ENCODE measurements at places on chromosomes 7 and 10.

- DNase-seq: no peak
Observed at GRCh38 chr10:8946451-8946850, 892.0 kb downstream of the GATA3 start.

DNA sequence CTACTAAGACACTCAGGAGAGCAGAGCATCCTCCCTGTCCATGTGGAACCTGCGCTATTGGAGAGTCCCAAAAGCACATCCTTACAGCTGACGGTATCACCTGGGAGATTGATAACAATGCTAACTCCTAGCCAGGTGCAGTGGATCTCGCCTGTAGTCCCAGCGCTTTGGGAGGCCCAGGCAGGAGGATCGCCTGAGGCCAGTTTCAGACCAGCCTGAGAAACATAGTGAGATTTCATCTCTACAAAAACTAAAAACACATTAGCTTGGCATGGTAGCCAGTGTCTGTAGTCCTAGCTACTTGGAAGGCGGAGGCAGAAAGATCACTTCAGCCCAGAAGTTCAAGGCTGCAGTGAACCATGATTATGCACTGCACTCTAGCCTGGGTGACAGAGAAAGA is 174.9 kb downstream of the ARHGAP12 start:
- DNase-seq: no peak

- no peak for DNase-seq
Observed at GRCh38 chr7:5478568-5479430, 55.2 kb upstream of the TNRC18 start.

DNA sequence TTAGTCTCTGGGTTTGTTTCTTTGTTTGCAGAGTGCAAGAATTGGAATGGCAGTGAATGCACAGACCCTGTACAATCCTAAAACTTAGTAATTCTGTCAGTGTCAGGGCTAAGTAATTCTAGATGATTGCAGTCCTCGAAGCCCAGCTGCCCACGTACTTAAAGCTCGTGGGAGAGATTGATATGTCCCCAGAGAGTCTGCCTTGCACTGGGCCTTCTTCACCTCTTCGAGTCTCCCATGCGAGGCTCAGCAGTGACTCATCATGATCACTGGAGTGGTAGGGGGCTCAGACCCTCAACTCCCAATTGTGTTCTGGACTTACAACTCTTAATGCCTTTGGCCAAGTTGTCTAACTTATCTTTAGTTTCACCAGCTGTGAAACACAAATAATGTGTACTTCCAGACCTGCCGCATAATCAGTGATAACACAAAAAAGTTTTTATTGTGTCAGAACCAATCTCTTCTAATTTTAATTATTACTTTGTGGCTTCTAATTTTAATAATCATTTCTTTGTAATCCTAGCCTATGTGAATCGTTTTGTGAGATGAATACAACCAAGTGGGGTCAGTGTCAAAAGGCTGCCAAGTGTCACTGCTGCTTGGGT is 345.6 kb upstream of the LRGUK start:
- DNase-seq: no peak

- DNase-seq: no peak
Observed at GRCh38 chr10:23980094-23980493, 228.8 kb upstream of the KIAA1217 start.

- DNase-seq: no peak
Observed at GRCh38 chr7:26165950-26166683, 14.1 kb downstream of the NFE2L3 start.

DNA sequence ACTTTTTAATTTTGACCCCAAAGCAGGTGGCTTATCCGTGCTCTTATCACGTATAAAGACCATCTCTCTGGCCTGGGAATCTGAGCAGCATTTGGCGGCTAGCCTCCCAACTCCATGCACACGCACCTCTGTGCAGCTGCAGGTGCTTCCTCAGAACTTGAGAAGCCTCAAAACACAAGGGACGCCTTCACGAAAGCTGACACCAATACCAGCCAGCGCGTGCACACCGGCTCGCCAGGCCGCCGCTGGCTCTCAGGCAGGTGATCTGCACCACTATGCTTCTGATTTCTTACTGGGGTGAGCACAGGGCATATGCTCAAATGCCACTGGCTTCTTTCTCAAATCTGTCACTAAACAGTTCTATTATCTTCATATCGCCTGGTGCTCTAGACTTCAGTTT is 145.0 kb downstream of the PARD3 start:
- DNase-seq: no peak

- DNase-seq: no peak
Observed at GRCh38 chr10:718143-718700, 28.8 kb upstream of the DIP2C start.

DNA sequence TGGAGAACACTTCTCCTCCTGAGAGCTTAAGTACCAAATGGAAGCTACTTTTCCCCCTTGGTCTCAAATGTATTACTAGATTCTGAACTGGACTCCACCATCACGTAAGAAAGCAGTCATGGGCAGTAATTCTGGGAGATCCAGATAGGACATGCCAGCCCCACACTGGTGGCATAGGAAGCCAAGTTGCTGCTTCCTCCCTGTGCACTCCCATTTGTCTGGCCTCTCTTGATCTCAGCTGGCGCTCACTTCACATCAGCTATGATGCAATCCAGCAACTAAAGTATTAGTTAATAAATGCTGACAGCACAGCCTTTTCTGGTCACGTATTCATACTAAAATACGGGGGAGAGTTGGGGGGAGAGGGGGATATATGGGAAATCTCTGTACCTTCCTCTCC is 3.4 kb upstream of the IL6 start:
- DNase-seq: no peak

DNA sequence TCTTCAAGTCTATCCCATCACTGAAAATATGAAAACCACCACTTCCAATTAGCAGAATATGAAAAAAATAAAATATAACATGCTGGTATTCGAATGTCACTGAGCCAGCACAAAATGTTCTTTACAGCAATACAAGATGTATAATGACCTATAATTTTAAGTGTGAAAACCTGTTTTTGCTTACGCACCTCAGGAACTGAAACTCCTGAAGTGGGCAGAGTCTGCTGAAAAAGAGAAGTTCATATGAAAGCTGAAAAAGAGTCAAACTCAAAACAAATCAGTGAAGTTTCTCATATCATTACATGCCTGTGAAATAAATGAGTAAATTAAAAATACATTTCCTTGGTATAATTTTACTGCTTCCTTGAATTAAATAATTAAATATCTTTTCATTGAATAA is 272.5 kb downstream of the DGKB start:
- no peak for DNase-seq

DNA sequence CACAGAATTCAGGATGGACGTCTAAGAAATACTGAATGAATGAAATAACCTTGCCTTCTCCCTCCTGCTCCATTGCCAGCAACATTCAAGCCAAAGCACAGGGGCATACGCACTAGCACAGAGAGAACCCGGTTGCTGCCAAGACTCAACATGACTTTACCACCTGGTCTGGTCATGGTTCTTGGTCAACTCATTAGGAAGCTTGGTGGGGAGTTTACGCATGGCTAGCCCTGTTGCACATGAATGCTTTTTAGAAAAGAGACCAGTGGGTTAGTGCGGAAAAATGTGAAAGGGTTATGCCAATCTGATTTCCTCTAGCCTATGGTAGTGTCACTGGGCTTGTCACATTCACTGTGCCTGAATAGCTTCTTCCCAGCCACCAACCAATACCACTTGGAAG is 187.6 kb upstream of the NEBL start:
- no peak for DNase-seq

DNA sequence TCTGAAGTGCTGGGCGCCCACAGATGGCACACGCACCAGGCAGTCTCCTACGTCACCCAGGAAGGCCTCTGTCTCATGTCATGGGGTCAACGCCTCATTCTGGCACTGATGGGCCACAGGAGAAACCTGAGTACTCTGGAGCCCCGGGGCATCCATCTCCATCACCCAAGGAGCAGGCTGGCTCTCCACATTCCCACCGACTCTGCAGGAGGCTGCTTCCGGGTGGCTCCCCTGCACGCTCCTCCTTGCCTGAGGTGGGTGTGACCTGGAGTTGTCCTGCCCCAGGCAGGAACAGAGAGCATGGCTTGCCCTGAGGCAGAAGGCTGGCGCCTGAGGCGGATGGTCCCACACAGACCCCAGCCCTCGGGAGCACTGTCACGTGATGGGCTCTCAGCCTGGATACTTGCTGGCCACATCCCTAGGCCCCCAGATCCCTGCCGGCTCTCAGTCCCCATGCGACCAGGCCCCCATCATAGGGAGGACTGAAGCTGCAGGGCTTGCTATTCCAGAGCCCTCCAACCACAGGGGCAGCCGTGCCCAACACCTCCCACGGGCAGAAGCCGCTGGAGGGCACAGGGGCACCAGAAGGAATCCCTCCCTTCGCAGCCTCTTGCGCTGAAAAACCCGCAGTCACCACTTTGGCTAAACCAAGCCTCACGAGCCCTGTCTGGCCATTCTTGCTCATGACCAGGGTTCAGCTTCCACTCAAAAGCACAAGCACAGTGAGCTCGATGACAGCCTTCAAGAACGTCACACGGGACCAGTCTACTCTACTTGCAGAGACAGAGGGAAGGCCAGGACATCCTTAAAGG is 80.7 kb downstream of the MAD1L1 start:
- DNase-seq: no peak

DNA sequence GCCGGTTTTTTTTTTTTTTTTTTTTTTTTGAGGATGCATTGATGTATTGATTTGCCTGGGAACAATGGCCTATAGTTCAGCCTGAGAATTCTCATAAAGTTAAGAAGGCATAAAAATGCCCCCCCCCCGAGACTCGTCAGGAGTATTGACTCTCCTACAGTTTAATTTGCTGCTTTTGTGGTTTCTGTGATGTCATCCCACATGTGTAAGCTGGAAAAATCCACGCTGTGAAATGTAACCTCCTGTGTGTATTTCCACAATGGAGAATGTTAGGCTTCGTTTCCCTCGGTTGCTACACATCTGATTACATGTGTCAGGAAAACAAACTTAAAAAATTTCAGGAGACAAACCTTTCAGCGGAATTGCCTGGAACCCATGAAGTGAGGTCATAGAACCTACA is 117.9 kb downstream of the FANK1 start:
- no peak for DNase-seq

DNA sequence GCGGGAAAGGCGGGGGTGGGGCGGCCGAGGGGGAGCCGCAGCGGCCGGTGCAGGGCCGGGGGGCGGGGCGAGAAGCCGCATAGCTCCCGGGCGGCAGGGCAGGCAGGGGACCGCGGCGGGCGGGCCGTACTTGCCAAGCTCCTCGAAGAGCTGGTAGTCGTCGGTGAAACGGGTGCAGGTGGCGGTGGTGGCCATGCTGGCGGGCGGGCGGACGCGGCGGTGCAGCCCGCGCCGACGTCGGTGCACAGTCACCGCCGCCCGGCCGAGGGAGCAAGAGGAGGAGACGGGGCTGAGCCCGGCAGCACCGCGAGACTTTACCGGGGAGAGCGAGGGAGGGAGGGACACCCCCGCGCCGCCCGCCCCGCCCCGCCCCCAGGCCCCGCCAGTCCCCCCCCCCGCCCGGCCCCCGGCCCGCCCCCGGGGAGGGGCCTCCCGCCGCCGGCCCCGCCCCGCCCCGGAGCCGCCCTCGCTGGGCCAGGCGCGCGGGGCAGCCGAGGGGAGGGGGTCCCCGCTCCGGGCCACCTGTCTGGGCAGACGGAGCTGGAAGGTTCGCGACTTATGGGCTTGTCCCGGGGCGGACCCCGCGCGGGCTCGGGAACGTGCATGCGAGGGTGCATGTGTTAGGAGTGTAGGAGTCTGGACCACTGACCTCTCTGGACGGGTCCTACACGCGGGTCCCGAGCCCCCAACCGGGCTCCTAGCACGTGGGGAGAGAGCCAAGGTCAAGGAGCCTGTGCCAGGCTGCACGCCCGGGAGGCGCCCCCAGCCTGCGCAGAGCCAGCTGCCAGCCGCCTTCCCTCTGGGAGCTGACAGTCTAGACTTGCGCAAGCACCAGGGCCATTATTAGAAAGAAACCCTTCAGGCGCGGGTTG is at the start of gene CAMK2G:
TSS of gene CAMK2G (minus strand) at position 289 of the 872 bp plus-strand sequence. CDS start at position 195, 94 bp downstream.
- peak; percentile 67 for DNase-seq

DNA sequence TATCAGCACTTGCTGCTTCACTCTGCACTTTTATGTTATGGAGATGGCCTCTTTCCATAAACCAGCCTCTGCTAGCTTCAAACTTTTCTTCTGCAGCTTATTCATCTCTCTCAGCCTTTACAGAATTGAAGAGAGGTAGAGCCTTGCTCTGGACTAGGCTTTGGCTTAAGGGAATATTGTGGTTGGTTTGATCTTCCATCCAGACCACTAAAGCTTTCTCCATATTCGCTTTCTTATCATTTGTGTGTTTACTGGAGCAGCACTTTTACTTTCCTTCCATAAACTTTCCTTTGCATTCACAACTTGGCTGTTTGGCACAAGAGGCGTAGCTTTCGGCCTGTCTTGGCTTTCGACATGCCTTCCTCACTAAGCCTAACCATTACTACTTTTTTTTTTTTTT is 23.6 kb downstream of the DYDC2 start:
- no peak for DNase-seq

DNA sequence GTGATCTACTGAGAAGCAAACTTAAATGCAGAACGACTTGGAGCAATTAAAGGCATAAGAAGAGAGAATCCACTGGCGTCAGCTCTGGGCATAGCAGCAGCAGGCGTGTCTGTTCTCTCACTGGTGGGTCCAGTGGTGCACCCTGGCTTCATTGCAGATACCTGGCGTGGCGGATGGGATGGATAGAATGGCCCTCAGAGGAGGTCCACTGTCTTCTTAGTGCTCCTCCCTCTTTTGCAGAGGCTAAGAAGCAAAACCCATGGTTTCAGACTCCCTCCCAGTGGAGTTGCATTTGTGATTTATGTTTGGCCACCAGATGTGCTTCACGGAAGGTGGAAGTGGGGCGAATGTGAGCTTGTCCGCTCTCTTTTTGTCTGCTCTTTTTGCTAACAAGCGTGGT is 28.4 kb upstream of the PRKAG2 start:
- DNase-seq: no peak

- DNase-seq: no peak
Observed at GRCh38 chr10:22016046-22016705, 12.6 kb upstream of the DNAJC1 start.

DNA sequence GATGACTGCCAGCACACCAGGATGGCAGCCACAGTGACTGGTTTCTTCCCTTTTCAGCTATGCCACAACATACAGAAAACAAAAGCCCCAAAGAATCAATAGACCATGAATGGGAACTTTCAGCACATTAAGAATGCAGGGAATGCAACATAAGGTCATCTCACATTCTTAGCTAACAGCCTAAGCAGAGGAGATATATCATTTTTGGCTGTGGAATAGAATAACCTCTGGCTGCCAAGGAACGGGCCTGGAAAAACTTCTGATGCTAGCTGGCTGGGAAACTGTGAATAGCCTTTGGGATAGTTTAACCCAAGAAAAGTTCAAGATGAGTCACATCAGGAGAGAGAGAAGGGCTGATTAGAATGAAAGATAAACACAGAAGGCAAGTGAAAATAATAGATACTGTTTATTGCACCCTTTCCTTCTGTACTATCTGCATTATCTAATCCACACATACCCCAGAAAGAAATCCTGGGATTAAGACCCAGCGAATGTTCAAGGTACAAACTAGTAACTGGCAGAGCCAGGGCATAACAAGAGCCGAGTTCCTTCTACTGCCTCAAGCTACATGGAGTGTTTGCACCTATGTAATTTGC is 169.2 kb downstream of the SEMA3A start:
- DNase-seq: no peak

DNA sequence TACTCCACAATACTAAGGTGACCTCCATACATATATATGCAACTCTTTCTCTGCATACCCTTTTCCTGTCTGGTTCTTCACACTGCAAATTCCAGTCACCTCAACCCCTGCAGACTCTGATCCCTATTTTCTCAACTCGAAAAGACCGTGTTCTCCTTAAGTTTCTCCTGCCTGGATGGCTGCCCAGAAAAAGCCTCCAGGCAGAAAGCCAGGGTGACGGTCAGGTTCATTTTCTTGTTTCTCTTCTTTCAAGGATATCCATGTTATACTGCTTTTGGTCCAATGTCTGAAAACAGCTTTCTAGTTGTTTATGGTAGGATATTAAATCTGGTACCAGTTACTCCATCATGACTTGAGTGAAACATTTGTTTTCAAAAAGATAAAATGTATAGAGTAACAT is 267.8 kb upstream of the MYO3A start:
- DNase-seq: no peak
